ENCODE measurements at places on chromosomes 2 and 18.

GRCh38 chr2:8300905-8301304 is 381.0 kb upstream of the ID2 start:
- DNase-seq = no peak

GRCh38 chr2:95348609-95349567 is 51.7 kb downstream of the KCNIP3 start:
- DNase-seq = no peak

- DNase-seq = no peak
These were observed 364.1 kb downstream of the SETBP1 start for GRCh38 chr18:45044787-45045186.

- DNase-seq = no peak
These were observed 177.4 kb downstream of the ASXL3 start for GRCh38 chr18:33755391-33755790.

- peak; percentile 34 for DNase-seq
These were observed 59.1 kb downstream of the ZEB2 start for GRCh38 chr2:144460727-144461307.

- DNase-seq = no peak
These were observed 1241.1 kb upstream of the ZEB2 start for GRCh38 chr2:145760781-145761649.

- peak; percentile 56 for DNase-seq
These were observed 144.2 kb upstream of the HDAC4 start for GRCh38 chr2:239544918-239545465.

GRCh38 chr2:210713122-210713521 is 156.7 kb downstream of the CPS1 start:
- no peak for DNase-seq

DNA sequence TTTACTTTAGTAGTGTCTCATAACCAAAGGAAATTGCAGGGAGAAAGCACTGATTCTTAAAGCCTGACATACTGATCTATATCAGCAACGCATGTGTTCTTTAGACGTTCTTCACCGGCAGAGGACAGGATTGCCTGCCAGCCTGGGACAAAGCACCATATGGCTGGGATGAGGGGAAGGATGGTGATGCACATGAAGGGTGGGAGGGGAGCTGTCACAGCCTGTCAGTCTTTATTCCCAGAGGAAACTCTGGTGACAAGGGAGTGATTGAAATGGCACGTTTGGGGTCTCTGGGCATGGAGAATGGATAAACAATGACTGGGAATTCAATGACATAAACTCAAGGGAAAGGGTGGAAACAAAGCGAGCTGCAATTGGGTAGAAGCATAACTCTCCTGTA is 808.1 kb downstream of the DCC start:
- DNase-seq = no peak

DNA sequence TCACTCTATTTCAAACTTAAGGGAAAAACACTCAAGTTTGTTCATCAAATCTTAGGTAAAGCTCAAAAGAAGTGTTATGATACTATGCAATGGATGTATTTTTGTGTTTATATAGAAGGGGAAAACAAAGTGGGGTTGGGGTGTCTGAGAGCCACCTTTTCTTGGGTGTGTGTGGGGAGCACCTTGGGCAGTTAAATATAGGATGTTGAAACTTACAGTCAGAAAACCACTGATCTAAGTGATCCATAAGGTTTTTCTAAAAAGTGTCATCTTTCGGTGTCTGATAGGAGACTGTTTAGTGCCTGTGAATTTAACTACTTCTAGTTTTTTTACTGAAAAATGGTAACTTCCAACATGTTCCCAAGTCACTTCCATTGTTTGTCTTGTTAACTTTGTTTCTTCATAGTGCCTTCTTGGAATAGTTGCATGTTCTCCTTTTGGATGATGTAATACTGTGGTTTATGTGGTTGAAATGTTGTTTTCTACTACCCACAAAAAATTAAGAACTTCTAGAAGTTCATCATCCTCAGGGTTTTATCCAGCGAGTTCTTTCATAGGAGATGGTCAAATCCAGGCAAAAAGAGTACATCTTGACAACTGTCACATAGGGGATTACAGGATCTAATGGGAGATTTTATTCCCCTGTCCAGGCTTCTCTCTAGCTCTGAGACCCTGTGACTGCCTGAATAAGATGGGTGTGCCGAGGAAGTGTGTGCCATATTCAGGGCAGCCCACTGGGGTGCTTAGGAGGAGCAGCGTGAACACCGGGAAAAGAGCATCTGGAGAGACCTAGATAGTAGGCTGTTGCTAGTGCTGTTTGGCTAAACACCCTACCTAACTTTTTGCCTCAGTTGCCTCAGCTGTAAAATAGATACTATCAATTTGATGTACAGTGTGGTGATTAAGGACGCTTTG is 46.2 kb downstream of the CAB39 start:
- peak; percentile 37 for DNase-seq

GRCh38 chr2:237590272-237591140 is at the start of gene RAB17:
TSS of gene RAB17 (minus strand) at chr2:237590734. CDS start at chr2:237586154, 4,580 bp downstream.
- DNase-seq = no peak

- DNase-seq = no peak
These were observed 40.6 kb downstream of the INSIG2 start for GRCh38 chr2:118128826-118129225.

DNA sequence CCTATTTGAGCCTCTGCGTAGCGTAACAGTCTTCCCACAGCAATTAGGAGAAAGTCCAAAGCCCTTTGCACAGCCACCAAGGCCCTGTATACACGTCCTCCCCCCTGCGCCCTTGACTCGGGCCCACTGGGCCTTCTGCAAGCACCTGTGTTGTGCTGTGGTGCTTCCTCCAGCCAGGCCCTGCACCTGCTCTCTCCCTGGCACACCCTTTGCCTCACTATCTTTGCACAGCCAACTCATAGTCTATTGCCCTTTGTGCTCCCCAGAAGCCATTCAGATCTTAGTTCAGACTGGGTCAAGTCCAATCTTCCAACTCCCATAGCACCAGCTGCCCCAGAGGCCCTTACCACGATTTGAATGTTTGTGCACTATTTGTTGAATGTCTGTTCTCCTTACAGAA is 271.6 kb upstream of the MGAT5 start:
- no peak for DNase-seq

- DNase-seq = no peak
These were observed 40.7 kb downstream of the TRAPPC12 start for GRCh38 chr2:3420076-3420768.

GRCh38 chr2:85266146-85267041 is 61.4 kb downstream of the TGOLN2 start:
- peak; percentile 74 for DNase-seq

DNA sequence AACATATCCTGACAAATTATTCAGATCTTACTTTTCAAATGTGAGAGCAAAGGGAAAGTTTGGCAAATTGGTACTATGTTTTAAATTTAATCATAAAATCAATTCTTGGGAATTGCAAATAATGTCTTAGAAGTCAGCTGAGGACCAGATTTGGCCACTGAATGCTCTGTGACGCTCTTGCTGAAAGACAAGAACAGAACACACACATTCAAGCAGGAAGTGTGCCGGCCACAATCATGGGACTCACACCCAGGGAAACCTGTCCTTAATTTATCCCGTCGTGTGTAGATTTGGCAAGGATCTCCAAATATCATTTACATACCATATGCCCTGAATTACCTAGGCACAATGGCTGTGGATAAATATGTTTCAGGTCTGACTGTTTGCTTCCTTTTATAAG is 253.1 kb downstream of the TCF4 start:
- DNase-seq = no peak

- DNase-seq = no peak
These were observed 97.9 kb downstream of the ATL2 start for GRCh38 chr2:38279201-38279600.

GRCh38 chr2:228649447-228649846 is 468.0 kb upstream of the SPHKAP start:
- no peak for DNase-seq

DNA sequence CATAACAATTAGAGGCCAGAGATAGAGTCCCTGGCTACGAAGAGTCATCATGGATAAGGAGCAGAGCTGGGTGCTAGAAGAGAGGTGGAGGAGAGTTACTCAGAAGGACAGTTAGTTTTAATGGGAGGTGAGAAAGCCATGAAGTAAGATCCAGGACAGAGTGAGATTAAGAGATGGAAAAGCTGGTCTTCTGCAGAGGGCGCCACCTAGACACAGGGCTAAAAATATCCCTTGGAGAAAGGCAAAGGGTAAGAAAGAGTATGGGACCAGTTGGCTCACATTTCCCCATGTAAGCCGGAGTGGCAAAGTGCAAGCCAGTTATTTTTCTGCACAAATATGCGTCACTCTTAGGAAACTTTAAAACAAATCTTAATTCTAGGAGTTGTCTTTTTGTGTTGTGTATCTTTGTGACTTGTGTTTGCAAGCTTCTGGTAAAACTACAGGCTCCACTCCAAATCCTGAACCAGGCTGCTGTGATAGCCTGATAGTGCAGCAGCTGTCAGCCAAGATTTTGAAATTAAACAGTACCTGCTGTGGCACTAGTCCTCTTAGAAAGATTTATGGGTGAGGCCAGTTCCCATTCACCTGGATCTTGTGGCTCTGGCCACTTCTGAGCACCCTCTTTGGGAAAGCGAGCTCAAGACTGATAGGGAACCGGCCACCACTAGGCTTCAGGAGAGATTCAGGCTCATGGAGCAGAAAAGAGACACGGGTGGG is 204.2 kb downstream of the TPGS2 start:
- no peak for DNase-seq

- no peak for DNase-seq
These were observed 71.0 kb downstream of the AQP4 start for GRCh38 chr18:26794230-26795101.

- no peak for DNase-seq
These were observed 329.2 kb downstream of the LPIN1 start for GRCh38 chr2:12075603-12076002.

DNA sequence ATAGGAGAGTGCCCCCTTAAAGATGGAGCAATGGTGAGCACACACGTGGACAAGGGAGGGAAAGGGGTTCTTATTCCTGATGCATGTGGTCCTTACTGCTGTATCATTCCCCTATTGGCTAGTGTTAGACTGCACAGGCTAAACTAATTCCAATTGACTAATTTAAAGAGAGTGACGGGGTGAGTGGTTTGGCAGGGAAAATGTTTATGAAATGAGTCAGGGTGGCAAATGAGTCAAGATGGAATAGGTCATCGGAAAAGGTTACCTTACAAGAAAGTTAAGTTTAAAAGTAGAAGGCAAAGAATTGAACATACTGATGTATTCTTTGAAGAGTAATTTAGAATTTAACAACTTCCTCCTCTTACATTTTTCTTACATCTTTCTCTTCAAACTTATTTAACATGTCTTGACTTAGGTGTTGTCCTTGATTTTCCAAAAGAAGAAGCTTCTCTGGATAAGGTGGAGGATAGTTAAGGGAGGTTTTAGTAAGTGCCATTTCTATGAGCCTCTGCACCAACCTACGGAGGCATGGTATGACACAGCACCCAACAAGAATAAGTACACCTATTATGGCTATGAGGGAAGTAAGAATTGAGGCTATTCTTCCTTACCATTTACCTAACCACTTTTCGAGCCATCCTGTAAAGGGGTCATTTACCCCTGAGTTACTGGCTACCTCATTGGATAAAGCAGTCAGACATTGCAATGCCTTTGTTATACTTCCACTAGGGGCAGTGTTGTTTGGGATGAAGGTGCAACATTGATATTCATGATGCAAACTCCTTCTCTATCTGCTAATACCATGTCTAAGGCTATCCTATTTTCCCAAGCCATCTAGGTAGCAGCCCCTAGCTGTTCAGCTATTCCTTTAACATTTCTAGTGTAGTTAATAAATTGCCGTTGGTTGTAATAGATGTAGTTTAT is 1345.8 kb upstream of the LRRTM1 start:
- no peak for DNase-seq

GRCh38 chr18:63329431-63330145 is 10.0 kb upstream of the BCL2 start:
- no peak for DNase-seq

GRCh38 chr2:3343012-3343411 is 34.6 kb downstream of the EIPR1 start:
- DNase-seq = no peak

DNA sequence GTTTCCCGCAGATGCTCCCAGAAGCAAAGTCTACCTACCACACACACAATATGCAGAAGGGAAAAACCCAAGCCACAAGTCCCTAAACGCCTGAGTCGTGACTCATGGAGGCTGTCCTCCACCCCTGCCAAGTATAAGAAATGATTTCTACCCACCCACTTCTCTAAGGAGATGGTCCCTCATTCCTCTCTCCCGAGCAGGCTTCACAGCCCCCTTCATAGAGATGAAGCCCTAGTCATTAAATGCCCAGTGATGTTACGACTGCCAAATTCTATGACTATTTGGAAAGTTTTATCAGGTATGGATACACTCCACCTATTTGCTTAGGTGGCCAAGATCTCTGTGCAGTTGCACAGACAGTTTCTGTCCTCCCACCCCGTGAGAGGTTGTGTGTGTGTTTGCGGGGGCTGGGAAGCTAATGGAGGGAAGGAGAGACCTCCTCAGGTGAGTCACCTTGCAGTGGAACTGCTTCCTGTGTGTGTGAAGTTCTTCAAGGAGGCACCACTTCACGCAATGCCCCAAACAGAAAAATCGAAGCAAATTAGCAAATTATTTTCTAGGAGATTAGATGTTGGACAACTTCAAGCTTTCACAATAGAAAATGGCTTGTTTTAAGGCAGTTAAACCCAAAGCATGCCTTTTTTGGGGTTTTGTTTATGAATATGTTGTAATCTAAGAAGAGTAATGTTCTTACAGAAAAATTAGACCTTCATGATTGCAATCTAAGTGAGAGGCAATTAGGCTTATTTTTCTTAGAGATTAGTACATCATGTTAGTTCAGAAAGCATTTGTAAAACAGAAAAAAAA is 175.2 kb downstream of the TGIF1 start:
- DNase-seq = peak; percentile 90

- DNase-seq = no peak
These were observed 15.3 kb downstream of the CAPN10 start for GRCh38 chr2:240601831-240602160.

DNA sequence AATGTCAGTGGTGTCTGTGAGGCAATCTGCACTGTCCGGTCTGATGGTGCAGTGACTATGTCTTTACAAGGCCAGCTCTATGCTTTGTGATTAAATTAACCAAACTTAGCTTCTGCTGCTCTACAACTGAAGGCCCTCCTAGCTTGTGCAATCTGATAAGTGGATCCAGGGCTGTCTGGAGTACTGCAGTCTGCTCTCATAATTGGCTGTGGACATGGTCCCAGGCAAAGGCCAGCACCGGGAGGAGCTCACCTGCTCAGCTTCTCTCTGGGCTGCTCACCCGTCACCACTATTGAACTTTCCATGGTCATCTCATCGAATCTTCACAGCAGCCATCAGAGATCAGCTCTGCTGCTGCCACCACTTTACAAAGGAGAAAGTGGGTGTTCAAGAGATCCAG is 13.0 kb upstream of the APCDD1 start:
- DNase-seq = no peak

- peak; percentile 43 for DNase-seq
These were observed 256.7 kb downstream of the HDAC4 start for GRCh38 chr2:239143858-239144712.

- DNase-seq = no peak
These were observed 16.6 kb upstream of the ZNF396 start for GRCh38 chr18:35393716-35394115.

GRCh38 chr2:139477618-139478017 is 697.4 kb upstream of the NXPH2 start:
- DNase-seq = no peak

Data from activated CD4-positive, alpha-beta T cell treated with anti-CD3 and anti-CD28 coated beads, Interleukin-10, Interleukin-2, amounts not matched to agents 100 ng/mL and 50 ng/mL, durations not matched to agents 16 hours and 8 hours (primary cell).